Urinary bladder (tissue), 4 donors: ENCODE measurements at places on chromosomes 5 and 9. TPM values are rescaled to one million over a fixed set of nuclear protein-coding genes. Genes with fewer than 3 reads are reported as not detected.

The CLTA gene
- total RNA-seq: 120 TPM

The GABRA1 gene
- total RNA-seq: 0.21 TPM

DNA sequence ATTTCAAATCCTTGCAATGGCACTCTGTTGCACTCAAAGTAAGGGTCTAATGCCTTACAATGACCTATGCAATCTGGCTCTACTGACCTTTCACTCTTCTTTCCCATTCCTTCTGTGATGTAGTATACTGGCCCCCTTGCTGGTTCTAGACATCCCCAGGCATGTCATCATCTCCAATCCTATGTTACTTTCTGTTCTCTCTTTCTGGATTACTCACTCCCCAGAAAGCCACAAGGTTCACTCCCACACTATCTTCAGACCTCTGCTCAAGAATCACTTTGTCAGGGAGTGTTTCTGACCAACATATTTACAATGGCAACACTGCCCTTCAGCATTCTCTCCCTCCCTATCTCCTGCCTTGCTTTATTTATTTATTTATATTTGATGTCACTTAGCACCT lies 802.2 kb upstream of the WWC1 start:
- DNase-seq: no peak

The SEC16A gene
- total RNA-seq: 24.3 TPM

DNA sequence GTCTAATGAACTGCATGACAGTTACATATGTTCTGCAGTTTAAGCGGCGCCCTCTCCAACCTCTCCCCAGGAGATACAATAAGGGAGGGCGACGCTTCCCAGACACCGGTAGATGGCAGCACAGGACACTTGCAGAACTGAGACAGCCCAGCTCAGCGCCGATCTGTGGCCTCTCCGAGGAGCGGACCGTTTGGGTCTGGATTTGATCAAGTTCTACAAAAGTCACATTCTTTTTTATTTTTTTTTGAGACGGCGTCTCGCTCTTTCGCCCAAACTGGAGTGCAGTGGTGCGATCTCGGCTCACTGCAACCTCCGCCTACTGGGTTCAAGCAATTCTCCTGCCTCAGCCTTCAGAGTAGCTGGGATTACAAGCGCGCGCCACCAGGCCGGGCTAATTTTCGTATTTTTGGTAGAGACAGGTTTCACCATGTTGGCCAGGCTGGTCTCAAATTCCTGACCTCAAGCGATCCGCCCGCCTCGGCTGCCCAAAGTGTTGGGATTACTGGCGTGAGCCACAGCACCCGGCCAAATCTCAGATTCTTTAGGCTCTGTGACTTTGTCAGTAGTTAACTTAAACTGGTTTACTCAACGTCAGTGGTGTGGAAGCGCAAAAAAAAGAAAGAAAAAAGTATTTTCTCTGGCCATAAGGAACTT lies 1.4 kb upstream of the ATOSB start:
- DNase-seq: peak; percentile 87

DNA sequence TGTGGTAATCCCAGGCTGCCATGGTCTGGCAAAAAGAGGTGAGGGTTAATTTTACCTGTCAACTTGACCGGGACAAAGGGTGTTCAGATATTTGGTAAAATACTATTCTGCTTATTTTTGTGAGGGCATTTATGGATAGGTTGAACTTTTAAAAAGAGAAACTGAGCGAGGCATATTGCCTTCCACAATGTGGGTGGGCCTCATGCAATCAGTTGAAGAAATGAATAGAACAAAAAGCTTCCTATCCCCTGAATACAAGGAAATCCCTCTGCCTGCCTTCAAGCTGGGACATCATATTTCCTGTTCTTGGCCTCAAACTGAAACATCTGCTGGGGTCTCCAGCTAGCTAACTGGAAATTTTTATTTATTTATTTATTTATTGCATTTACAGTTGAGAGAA lies 734.7 kb downstream of the IRX1 start:
- no peak for DNase-seq

The PCDH12 gene
- total RNA-seq: 14.6 TPM

The TMEM171 gene
- total RNA-seq: not detected

- peak; percentile 32 for DNase-seq
Observed at GRCh38 chr5:159133041-159133741, 33.5 kb upstream of the EBF1 start.

The PMPCA gene
- total RNA-seq: 15.1 TPM

- DNase-seq: no peak
Observed at GRCh38 chr5:133390416-133391353, 221.7 kb downstream of the FSTL4 start.

The DNAJC18 gene
- 16.2 TPM for total RNA-seq
